ENCODE measurements at places on chromosomes 6 and 20.

DNA sequence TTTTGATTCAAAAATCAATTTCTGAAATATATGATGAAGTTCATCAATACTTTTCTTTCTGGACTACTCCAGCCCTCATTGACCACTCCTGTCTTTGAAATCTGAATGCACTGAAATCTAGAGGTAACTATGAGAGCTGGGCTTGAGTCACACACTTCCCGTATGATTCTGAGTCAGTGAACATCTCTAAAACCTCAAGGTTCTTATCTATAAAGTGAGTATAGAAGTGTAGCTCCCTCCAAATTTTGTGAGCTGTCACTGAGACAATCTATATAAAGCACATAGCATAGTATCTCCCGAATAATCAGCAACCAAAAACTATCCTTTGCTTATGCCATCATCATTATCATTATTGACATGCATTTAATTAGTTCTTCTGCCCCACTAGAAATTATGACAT lies 182.4 kb downstream of the TSHZ2 start:
- DNase-seq, result no peak

- DNase-seq, result no peak
Measured at GRCh38 chr20:40156600-40157317, 532.3 kb downstream of the MAFB start.

DNA sequence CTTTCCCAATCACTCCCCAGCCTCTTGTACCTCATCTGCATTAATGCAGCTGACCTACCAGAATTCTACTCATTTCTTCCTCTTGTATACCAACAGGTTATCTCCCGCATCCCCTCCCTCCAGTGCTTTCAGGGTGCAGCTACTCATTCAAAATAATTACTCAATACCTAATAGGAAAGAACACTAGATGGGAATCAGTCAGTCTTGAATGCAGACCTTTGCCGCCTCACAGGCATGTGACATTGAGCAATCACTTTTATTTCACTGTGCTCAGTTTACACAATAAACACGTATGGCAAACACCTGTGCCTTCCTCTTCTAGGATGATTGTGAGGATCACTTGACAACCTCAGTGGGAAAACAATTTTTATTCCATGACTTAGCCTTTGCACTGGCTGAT lies 13.3 kb downstream of the ZSCAN31 start:
- no peak for DNase-seq

GRCh38 chr20:34891166-34892062 lies 15.0 kb downstream of the ACSS2 start:
- no peak for DNase-seq

GRCh38 chr20:46946796-46947195 lies 52.2 kb downstream of the EYA2 start:
- no peak for DNase-seq

DNA sequence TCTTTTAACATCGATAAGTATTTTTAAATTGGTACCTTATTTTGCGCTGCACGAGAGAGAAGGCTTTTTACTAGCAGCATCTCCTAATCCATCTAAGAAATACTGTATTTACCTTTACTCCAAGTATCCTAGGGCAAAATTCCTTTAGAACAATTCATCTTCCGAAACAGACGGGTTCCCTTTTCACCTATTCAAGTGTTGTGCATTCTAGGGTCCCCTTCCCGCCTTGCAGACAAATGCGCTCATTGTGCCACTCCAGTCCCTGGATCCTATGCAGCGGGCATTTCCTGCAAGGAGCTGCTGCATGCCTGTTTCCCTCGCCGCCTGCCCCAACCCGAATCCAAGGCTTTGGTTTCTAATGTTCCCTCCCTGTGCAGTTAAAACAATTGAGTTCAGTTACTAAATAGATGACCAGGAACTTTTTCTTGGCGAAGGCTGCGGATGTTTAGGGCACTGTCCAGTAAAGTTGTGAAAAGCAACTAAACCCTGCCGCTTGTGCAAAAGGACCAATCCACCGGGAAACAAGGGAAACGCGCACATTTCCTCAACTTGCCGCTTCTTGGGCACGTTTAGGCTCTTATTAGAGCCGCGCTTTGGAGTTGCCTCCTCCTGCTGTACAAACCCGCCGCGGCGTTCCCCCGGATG lies 556 bp upstream of the SCAF8 start:
- no peak for DNase-seq

- no peak for DNase-seq
Measured at GRCh38 chr20:906703-907270, 9.3 kb downstream of the ANGPT4 start.

- DNase-seq, result no peak
Measured at GRCh38 chr6:149887343-149887742, 10.6 kb downstream of the RAET1E start.

- no peak for DNase-seq
Measured at GRCh38 chr20:6714279-6714711, 53.2 kb upstream of the BMP2 start.

- DNase-seq, result no peak
Measured at GRCh38 chr6:138821519-138821918, 25.6 kb downstream of the ECT2L start.

DNA sequence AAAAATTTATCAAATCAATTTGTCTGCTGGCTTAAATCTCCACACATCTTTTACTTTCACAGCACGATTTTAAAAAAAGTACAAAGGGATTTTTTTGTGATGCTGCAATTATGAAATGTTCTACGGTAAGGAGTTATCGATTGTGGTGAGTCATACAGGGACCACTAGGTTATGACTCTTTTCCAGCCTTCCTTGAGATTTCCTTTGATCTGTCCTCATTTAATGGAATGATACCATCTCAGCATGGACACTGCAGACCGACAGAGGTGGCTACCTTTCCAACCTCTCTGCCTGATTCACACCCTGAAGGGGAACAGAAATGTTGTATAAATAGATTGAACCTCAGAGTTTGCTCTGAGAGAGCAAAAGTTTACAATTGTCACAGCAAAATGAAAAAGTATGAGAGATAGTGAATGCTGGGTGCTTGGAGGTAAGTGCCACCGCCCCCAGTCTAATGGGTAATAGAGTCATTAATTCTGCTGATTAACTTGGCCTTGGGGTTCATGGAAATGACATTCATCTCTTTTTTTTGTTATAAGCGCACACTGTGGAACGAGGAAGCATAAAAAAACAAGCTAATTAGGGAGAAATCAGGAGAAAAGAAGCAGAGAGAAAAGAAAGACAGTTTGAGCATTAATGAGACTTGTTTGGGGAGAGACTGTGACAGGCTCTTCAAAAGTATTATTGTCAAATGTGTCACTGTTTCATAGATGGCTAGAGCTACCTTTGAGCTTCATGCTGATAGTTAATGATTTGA lies 306.0 kb downstream of the RNF144B start:
- no peak for DNase-seq

DNA sequence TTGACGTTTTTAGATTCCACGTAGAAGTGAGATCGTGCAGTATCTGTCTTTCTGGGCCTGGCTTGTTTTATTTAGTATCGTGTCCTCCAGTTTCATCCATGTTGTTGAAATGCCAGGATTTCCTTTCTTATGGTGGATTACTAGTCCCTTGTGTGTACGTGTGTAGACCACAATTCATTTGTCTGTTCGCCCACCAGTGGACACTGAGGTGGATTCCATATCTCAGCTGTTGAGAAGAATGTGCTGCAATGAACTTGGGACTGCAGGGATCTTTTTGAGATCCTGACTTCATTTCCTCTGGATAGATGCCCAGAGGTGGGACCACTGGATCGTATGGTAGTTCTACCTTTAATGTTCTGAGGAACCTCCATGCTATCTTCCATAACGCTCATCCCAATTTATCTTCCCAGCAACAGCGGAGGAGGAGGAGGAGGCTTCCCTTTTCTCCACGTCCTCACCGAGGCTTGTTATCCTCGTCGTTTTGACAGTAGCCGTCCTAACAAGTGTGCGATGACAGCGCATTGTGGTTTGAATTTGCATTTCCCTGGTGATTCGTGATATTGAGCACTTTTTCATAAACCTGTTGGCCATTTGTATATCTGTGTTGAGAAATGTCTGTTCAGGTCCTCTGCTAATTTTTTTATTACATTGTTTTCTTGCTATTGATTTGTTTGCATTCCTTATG lies 62.4 kb downstream of the CDH4 start:
- no peak for DNase-seq

Measured in cortex of kidney (tissue), 1 donor.